Cerebellar nuclear complex (tissue), 1 donor: ENCODE measurements at places on chromosomes 6 and 20.

DNA sequence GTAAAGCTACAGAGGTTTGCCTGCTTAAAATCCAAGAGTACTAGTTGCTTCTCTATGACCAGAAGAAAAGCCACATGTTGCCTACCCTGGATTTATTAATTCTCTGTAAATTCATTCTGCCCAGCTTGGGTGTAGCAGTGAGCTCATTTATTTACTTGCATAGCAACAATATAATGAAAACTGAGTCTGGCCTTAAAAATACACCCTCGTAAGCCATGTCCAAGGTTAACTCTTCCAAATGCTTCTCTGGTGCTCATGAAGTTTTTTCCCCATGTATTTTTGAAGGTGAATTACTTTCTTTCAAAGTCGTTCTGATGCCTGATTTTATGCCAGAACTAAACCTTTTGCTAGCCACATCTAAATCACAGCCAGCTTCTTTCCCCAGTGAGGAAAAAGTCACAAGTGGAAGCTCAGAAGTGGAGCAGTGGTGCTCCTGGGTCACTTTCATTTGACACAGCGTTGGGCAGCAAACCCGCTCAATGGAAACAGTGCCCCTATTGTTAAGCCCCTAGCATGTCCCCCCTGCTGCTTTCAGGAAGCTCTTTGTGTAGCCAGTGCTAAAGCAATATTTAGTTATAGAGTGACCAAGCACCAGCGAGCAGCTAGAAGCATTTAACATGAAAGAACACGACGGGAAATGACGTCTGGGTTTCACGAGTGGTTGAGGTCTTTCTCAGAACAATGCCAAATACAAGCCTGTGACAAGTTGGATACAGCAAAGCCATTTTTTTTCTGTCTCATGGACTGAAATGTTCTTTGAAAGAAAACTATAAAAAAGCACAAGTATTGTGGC lies 29.8 kb downstream of the NEDD9 start:
- DNase-seq: no peak

DNA sequence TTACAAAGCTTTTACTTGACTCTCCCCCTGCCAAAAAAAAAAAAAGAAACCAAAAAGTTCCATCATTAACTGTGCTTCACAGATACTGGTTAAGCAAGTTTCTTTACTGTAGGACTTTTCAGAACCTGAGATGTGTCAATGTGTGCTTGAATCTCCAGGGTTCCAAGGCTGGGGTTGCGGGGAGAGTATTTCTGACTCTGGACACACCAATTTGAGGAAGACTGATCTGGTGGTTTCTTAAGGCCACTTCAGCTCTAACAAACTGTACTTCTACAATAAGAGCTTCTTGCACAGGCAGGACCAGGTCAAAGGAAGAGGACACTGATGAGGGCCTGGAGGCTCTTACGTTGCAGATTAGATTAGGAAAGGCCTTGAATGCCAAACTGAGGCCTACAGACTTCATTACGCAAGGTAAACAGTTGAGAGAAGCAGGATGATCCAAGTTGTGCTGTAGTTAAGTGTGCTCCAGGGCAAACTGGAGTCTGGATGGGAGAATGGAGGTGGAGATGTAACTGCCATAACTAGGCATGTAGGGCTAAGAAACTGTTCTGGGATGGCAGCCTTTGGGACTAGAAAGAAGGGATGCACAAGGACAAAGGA lies 24.4 kb downstream of the COMMD7 start:
- DNase-seq: no peak

- DNase-seq: no peak
These were observed 33.3 kb upstream of the KIF16B start for GRCh38 chr20:16606468-16607070.

DNA sequence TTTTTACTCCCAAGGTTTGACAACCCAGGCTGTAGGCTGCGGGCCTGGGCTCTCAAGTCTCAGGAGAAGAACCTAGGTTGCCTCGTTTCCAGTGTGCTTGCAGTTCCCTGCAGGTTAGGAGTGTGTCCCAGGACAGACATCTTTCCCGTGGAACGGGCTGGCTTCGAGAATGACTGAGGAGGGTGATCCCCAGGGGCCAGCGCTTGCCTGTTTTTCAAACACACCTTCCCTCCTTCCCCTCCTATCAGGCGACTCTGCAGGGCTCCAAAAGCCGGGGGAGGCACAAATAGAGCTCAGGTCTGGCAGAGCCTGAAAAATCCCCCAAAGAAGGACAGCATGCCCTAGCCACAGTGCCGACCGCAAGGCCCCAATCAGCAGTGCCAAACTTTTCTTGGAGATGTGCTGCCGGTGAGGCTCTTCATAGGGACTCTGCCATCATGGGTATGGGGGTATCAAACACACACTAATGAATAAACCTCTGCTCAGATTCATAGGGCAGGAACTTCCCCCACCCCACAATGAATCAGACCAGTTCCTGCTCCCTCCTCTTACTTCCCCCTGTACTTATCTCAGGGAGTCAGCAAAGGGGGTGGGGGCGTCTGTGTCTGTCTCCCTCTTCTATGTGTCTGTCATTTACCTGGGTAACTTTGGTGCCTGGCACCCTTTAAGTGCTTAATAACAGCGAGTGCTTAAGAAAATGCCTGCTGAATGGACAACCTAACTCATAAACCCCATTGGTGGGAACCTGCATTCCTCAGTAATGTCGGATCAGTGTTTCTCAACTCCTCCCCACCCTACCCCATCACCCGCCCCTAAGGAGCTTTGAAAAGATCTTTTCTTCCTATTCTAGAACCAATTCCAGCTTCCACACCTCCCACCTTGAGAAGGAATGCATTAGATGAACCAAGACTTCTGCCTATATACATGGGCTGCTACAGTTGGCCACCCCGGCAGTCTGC lies 1.6 kb downstream of the KCNG1 start:
- DNase-seq: no peak

GRCh38 chr20:44296011-44296410 lies 15.0 kb downstream of the FITM2 start:
- no peak for DNase-seq

DNA sequence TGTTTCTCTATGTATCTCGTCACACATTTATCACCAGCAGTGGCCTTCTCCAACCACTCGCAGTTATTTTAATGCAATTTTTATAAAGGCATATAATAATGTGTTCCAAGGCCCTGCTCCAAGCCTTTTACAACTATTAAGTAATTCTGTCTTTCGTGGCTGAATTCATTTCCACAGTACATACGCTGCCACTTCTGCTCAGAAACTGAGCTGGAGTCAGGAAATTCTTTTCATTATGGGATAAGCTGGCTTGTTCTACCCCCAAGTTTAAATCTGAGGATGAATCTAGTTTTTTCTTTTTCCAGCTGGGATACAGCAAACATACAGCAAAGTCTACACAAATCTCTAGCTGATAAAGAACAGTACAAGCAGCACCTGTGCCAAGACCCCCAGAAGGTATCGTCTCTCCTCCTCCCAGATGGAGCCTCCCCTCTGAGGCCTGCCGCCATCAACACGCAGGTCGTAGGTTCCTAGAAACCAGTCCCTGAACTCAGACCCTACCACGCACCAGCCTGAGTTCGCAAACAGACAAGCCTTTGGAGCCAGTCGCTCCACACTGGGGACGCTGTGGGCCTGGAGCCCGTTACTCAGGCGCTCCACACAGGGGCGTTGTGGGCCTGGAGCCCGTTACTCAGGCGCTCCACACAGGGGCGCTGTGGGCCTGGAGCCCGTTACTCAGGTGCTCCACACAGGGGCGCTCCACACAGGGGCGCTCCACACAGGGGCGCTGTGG lies 263.5 kb downstream of the THBS2 start:
- DNase-seq: no peak

GRCh38 chr20:51022803-51023616 lies at the start of gene KCNG1:
TSS of gene KCNG1 (minus strand) at chr20:51023107. CDS start at chr20:51010338, 12,769 bp downstream.
- DNase-seq: no peak

- DNase-seq: no peak
These were observed 78.3 kb downstream of the MAFB start for GRCh38 chr20:40610730-40611129.

DNA sequence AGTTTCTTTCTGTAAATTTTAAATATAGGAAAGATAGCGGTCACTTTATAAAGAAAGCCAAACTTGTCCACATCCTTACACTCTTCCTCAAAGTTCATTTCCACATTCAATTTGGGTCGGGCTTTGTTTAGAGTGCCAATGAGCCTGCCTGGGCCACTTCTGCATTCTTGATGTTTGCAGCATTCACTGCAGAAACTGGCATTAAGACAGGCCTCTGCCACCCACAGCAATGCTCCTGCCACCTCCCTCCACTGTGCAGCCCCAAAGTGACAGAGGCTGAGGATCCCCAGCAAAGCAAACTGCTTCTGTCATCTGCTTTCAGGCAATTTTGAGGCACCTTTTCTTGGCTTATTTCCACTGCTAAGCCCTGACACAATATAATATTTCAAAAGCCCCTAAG lies 61.2 kb downstream of the TNFAIP3 start:
- DNase-seq: no peak

GRCh38 chr20:43560974-43561373 lies 2.1 kb downstream of the SGK2 start:
- DNase-seq: no peak

DNA sequence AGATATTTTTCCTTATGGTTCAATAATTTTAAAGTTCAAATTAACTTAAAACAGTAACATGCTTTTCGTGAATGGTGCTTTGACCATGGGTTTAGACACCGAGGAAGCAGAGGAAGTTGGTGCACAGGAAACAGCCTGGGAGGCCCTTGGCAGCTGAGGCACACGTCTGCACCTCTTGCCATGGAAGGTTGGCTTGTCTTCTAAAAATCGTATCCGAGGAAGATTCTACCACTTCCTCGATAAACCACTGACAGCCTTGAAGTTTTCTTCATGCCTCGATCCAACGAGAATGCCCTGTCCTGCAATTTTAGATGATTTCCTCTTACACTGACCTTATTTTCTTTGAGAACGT lies 12.2 kb downstream of the DLL1 start:
- DNase-seq: no peak

GRCh38 chr6:158536084-158536890 lies 23.6 kb upstream of the TMEM181 start:
- DNase-seq: no peak

GRCh38 chr6:155171109-155171746 lies 92.6 kb upstream of the CLDN20 start:
- no peak for DNase-seq

DNA sequence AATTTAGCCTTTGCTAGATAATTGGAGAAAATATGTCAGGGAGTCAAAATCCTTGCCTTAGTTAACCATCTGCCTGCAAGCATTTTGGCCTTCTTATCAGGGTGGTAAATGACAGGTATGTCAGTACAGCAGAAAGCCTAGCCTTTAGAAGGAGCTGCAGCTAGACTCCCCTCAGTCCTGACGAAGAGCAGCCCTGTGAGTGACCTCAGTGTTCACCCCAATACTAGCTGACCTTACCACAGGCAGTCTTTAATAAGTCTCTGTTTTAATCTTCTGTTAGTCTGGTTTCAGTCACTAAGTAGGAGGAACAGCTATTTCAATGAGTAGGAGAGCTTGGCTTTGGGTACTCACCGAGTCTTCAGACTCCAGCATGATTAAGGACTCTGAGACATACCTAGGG lies 340.0 kb upstream of the FLRT3 start:
- no peak for DNase-seq

- DNase-seq: no peak
These were observed 641 bp downstream of the ARFGEF2 start for GRCh38 chr20:48921883-48922820.

- DNase-seq: no peak
These were observed 101.1 kb upstream of the EMILIN3 start for GRCh38 chr20:41467690-41468089.

- DNase-seq: no peak
These were observed 41.5 kb downstream of the PLCB4 start for GRCh38 chr20:9110365-9110764.

DNA sequence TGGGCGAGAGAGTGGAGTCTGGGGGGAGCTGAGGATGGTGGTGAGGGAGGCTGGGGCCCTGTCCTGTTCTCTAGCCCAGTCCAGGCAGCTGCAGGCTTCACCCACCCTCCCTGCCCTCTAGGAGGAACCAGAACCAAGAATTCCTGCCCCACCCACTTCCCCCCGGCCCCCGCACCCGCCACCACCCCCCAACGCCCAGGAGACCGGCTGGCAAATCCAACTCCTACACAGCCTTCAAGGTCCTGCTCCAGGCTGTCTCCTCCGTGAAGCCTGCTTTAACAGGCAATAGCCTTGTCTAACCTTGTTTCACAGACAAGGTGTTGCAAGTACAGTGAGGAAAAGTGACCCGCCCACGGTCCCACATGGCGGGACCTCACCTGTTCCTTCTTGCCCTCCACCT lies 2.4 kb downstream of the SPDEF start:
- DNase-seq: no peak

DNA sequence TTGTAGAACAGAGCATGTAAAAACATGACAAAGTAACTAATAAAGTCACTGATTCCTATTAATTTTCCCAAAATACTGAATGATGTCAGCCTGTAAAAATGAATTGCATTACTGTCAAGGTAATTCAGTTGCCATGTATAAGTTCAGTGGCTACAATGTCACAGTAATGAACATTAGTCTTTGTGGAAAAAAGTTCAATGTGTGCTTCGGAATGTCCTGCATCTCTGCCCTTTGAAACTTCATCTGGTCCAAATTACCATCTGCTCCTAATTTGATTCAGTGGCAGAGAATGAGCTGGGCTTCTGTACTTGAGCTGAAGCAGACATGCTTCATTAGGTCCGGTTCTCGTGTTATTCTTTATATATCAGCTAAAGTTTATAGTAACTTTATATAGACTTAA lies 567.4 kb downstream of the COL12A1 start:
- DNase-seq: no peak

DNA sequence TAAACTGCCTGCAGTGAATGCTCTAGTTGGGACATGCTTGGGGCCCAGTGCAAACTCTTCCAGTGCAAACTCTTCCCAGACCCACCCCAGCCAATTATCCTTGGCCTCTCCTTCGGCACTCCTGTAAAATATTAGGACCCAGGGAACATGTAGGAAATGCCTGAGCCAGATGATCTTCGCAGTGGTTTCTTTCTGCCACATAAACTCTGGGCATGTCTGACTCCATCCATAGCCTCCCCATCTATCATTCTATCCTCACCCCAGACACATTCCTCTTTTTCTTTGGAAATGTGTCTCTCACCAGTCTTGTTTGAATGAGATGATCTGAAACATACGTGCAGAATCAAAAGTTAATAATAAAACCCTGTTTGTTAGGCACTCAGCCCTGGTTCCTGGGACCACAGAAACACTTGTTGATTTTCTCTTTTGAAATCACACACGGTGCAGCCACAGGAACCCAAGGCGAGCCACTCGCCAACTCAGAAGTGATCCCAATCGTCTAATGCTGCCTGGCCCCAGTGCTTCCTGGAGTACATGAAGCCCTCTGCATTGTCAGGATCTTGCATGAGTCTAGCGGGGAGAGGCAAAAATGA lies 108.9 kb upstream of the CST7 start:
- DNase-seq: no peak

GRCh38 chr6:736657-737446 lies 43.9 kb upstream of the EXOC2 start:
- no peak for DNase-seq

DNA sequence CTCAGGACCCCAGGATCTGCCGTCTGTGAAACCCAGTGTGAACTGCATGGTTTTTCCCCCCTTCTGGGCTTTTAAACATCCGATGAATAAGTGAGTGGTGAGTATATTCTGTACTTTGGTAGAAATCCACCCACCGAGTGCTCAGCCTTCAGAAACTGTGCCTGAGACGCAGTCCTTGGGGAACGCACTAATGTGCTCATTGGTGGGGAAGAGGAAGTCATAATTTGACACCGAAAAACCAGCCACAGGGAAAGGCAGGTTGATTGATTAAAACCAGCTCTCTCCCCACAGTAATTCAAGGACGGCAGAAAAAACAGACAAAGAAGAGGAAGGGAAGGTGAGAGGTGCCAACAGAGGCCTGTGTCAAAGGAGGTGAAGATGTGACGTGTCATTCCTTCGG lies 21.7 kb downstream of the EDN3 start:
- no peak for DNase-seq

- DNase-seq: no peak
These were observed 26.3 kb upstream of the EPM2A start for GRCh38 chr6:145761584-145761983.
